ENCODE measurements at places on chromosomes 3 and 15.

DNA sequence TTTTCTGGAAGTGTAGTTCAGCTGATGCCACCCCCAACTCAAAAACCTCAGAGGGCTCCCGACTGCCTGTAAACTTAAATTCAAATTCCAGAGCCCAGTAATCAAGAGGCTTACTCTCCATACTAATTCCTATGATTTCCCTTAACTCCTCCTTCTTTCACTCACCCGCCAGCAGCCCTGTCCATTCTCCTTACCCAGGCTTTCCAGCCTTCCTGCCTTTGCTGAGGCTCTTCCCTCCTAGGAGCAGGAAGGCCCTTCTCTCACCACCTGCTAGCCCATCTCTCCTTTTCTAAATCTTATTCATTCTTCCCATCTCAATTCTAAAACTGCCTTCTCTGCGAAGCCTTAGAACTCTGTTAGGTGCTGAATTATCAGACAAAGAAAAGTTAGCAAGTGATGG, 30.4 kb downstream of the RORA start:
- no peak for DNase-seq

GRCh38 chr3:125261031-125261430, 48.5 kb upstream of the SLC12A8 start:
- no peak for DNase-seq

DNA sequence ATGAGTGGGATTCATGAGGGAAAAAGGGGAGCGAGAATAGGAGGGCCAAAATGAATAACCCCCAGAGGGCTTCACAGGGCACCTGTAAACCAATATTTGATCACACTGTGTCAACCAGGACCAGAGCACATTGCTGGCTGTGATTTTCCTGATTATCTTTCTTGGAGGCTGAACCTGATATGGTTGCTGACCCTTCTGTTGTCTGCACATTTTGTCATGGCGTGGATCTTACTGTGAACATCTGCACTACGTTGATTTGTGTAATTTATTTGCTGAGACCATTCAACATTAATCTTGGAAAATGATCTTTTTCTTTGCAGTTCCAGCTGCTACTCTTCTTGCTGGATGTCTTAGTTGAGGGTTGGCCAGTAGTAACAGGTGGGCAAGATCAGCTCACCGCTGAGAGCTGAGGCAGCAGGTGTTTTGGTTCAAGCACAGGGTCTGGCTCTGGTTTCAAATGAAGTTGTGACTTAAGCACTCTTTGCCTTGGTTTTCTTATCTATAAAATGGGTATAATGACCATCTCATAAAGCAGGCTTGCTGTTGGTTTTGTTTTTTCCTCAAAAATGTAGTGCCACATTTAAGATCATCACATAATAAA, 61.2 kb downstream of the ARHGEF26 start:
- DNase-seq: no peak

GRCh38 chr3:65169961-65170360, 482.2 kb upstream of the ADAMTS9 start:
- no peak for DNase-seq

- DNase-seq: no peak
These were observed 25.9 kb upstream of the SLC41A3 start for GRCh38 chr3:126109880-126110235.

DNA sequence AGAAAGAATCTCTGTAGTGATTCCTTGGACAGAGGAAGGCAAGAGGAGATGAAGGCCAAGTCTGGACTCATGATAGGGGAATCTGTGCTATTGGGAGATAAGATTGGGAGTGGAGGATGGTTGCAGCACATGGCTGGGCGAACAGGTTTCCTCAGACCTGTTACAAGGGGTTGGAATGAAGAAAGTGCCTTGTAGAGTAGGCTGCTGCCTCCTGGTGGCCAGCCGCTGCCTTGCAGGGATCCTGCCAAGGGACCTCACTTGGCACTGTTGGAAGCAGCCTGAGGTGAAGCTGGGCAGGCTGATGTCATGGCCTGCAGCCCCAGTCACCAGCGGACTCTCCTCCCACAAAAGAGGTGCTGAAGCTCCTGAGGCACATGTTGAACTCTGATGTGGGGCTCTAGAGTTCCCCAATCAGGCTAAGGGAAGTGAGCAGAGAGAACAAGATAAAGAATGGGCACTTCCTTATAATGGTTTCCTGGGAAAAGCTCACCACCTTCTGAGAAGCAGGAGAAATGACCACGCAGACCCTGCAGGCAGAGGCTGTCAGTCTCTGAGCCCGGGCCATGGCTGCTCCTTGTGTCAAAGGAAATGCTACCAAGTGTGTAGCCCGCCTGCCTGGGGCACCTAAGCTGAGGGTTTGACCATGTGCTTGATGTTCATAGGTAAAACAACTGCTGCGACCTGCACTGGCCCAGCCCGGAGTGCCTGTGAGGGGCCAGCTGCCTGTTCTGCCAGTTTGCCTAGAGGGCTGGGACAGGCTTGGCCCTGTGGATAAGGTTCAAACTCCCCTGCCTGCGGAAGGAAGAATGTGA, 1.6 kb upstream of the TEX264 start:
- DNase-seq: peak; percentile 86

DNA sequence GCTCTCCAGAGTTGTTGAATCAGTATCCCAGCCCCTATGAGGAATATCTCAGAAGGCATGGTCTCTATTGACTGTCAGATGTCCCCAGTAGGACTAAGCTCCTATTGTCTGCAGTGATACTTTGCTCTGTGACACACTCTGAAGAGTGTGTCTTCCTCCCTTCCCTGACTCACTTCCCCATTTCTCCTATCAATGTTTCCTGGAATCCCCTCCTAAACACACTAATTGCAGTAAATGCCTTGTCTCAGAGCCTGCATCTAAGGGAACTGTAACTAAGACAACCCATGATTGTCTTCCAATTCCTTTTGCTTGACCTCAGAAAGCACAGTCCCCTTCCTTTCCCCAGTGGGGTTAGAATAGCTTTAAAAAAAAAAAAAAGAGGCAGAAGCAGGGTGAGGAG, 397.3 kb upstream of the PROK2 start:
- no peak for DNase-seq

- DNase-seq: no peak
These were observed 1.7 kb downstream of the NCEH1 start for GRCh38 chr3:172708921-172709773.

- DNase-seq: peak; percentile 34
These were observed 262.4 kb downstream of the SLC9A9 start for GRCh38 chr3:143585720-143586456.

DNA sequence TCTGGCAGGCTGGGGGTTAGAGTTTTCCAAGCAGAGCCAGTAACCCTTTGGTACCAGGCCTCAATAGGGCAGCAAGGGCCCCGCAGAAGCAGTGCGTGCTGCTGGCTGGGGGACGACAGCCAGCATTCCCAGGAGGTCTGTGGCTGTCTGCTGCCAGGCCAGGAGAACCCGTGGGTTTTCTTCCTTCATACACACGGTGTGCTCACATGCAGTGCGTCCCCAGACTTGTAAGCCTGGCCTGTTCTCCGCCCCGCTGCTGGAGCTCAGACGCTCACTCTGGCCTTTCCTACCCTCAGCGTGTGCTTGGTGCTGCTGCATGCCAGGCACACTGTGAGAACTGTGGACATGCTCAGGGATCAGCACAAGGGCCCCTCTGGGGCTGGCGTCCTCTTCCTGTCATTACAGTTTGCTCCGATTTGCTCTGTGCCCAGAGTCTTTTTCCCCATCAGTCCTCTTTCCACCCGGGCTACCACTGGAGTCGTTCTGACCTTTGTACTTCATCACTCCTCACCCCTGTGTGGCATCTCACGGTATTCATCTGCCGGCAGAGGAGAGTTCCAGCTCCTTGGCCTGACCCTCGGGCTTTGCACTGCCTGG, 149.5 kb downstream of the DNAJB8 start:
- DNase-seq: no peak

DNA sequence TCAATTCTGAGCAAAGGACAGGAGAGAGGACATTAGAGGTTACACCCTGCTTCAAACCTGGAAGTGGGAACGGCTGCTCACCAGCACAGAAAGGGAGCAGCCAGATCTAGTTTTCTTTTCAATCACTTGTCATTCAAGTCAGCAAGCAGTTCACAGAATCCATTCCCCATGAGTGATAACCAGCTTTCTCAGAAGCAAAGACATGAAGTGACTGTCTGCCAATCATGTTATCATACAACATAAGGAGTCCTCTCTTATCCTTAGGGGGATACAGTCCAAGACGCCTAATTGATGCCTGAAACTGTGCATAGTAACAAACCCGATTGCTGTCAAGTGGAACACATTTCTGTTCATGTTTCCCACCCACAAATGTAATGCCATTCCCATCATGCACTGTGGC, 54.7 kb downstream of the FAM98B start:
- peak; percentile 77 for DNase-seq

DNA sequence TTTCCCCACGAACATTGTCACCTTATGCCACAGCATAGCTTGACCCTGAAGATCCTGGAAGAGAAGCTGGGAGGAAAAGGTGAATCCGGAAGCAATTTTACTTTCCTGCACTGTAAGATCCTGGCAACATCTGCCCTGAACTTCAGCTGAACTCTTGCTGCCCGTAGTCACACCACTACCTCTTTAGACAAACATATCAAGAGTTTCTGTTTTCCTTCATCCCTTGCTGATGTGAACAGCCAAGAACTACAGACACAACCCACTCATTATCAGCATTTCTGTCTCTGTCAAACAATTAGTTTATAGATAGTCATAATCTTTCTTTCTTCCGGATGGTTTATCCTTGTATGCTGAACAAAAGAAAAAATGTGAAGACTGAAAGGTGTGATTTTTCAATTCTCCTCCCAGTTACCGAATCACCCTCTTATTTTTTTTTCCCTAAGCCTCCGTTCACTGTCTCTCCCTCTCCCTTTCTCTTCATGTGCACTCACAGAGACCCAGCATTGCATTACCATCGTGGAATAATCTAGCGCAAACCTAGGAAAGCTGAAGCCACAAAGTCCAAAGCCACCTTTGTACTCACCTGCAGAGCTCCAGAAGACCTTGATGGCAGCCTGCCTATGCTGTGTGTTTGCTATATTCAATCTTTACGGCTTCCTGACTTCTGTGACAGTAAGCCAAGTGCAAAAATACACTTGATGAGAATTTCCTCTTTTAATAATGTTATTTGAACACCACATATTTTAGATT, 229.2 kb downstream of the CDIN1 start:
- DNase-seq: no peak

GRCh38 chr15:32873284-32874114, 155.7 kb downstream of the GREM1 start:
- no peak for DNase-seq

DNA sequence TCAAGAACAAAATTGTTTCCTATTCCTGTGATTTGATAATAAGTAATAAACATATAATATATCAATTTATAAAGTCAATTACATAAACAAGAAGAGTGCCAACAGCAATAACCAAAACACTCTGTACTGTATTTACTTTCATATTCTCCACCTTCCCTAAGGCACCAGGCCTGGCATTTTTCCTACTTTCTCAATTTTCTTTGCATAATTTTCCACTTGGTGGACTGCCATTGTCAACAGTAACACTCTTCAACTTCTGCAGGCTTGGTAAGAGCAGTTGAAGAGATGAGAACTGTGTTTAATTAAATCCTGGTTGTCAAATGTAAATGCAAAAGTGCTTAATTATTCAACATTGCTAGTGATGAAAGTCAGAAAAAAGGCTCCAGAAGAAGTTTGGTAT, 229.8 kb upstream of the PLSCR5 start:
- DNase-seq: no peak
